Left lung (tissue), 14 donors: ENCODE measurements at places on chromosomes 6 and 20.

DNA sequence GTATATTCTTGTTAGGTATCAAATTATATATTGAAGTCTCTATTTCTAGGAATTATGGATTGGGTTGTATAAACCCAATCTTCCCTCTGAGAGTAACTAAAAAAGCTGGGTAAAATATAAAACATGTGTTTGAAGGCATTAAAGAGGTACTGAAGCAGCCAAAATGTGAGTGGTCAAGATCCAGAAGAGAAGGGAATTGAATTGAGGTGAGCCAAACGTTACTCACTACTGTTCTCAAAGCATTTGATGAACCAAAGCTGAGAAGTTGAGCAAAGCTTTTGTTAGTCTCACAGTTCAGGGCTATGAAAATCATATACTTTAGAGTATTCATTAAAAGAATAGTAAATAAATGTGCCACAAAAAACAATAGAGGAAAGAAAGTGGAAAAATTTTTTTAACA is 365.8 kb downstream of the BCKDHB start:
- no peak for DNase-seq

- DNase-seq, result no peak
Observed at GRCh38 chr6:39840781-39841180, 48.6 kb downstream of the DAAM2 start.

DNA sequence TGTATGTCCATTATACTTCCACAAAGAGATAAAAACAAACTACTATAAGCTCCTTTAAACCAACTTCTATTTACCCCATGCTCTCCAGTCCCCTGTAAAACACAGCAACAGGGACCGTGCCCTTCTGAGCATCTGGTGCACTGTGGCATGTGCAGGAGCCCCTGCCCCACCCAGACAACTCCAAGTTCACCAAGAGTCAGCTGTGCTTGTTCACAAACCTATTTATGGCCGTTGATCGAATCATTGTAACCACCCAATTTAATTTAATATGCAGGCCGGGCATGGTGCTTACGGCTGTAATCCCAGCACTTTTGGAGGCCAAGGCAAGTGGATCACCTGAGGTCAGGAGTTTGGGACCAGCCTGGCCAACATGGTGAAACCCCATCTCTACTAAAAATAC is 13.7 kb upstream of the BLCAP start:
- DNase-seq, result no peak

- no peak for DNase-seq
Observed at GRCh38 chr6:73710470-73710869, 14.5 kb downstream of the CD109 start.

- DNase-seq, result no peak
Observed at GRCh38 chr20:11726026-11726425, 191.7 kb upstream of the BTBD3 start.

DNA sequence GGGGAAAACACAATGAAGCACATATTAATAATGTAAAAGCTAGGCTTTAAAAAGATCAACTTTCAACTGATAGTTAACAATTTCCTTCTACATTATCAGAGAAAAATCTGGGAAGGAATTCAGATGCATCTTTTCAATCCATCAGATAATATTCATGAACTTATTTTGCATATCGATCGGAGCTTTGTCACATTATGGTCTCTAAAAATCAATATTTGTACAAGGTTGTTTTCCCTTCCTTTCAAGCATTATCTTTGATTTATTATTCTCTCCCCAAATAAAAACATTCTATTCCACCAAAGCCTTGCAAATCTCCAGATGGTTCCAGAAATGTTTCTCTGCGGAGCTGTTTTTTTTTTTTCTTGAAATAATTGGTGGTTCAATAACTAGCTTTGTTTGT is 101.9 kb downstream of the GPR63 start:
- DNase-seq, result no peak

- no peak for DNase-seq
Observed at GRCh38 chr20:6140947-6141346, 18.1 kb upstream of the FERMT1 start.

GRCh38 chr6:157726892-157727628 is 96.0 kb upstream of the SNX9 start:
- no peak for DNase-seq

- DNase-seq, result no peak
Observed at GRCh38 chr6:112193117-112193516, 61.2 kb downstream of the LAMA4 start.

DNA sequence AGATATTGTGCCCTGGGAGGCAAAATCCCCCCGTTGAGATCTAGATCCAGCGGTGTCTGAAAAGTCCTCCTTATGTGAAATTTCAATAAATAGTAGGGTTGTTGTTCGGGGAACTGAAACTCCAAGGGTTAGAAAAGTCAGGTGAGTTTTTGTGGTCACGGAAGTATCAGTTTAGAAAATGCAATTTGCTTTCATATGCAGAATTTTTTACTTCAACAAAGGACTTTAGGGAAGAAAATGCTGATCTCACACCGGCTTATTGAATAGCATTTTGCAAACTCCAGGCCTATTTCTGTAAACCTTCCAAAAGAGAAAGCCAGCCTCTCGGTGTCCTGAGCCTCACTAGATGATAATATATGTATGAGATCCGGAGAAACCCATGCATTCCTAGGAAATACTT is 254.7 kb downstream of the TSHZ2 start:
- no peak for DNase-seq

DNA sequence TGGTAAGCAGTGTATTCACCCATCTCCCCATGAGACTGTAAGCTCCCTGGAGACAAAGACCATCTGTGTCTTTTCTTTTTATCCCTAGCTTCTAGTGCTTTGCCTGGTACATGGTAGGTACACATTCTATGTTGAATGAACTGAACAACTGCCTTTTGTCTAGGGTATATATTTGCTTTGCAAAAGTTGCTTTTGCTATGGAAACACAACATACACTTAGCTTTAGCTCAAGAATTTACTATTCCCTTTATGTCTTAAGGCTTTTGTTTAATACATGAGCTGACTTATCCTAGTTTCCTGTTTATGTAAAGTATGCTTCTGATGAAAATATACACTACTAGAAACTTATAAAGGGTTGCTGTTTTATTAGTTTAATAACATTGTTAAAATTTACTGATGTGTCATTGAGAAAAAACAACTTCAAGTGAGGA is 198.2 kb downstream of the PRL start:
- peak; percentile 40 for DNase-seq

DNA sequence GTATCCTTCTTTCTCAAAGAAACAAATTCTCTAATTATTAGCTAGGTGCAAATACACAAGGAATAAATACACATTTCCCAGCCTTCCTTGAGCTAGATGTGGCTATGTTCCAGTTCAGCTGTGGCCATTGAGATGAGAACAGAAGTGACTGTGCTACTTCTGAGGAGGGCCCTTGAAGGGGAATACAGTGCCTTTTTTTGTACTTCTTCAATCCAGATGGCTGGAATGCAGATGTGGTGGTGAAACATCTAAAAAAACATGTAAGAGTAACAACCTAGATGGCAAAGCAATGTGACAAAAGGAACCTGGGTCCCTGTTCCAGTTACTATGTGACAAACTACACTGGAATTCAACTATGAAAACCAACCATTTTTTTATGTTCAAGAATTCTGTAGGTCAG is 115.4 kb upstream of the DST start:
- DNase-seq, result no peak

DNA sequence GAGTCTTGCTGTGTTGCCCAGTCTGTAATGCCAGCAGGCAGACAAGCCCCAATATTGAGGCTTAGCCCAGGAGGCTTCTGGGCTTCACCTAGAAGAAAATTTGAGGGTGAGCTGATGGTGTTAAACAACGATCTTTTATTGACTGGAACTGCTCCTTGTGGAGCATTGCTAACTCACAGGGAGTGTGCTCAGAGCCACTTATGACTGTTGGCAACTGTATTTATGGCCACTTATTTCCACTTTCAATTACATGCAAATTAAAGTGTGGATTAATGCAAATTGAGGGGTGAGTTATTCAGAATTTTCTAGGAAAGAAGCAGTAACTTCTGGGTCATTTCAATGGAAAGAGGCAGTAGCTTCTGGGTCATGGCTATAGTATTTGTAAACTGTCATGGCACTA is 317.2 kb upstream of the FKBP1C start:
- DNase-seq, result no peak

DNA sequence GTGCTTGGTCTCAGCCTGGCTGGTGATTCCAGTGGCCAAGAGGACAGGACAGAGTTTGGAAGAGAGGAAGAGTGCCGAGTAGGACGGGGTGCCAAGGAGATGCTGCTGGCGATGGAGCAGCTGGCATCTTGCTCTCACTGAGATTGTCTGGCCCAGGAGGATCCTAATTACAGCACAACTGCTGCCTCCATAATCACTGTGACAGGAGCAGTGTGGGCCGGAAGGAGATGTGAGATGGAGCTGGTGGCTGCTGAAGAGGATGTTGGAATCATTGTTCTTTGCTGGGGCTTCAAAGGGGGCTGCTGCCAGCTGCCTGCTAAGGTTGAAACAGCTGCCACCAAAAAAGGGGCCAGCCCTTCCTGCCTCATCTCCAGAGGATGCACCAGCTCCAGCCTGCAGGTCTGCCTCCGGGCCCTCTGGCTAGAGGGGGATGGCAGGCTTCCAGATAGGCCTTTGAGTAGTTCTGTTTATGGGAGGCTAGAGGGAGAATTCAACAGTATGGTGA is 214.4 kb downstream of the RNF144B start:
- DNase-seq, result no peak

DNA sequence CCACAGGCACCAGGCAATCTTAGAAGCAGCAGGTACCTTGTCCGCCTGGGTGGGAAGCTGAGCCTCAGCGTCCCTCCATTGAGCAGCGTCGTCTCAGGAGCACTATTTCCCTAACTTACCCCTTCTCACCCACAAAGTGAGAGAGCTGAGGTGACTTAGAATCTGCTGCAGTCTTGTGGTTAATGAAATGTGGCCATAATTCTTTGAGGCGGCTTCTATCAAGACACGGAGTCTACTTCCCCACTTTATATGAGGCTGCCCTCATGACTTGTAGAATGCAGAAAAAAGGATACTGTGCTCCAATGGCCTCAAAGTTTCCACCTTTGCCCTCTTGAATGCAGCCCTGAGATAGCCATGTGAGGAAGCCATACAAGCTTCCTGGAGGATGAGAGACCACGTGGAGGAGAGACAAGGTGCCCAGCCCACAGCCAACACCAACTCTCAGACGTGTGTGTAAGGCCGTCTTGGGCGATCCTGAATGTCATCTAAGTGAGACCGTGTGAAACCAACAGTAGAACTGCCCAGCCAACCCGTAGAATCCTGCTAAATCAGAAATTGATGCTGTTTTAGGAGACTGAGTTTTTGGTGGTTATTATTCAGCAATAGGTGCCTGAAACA is 9.1 kb upstream of the TAGAP start:
- DNase-seq, result no peak

DNA sequence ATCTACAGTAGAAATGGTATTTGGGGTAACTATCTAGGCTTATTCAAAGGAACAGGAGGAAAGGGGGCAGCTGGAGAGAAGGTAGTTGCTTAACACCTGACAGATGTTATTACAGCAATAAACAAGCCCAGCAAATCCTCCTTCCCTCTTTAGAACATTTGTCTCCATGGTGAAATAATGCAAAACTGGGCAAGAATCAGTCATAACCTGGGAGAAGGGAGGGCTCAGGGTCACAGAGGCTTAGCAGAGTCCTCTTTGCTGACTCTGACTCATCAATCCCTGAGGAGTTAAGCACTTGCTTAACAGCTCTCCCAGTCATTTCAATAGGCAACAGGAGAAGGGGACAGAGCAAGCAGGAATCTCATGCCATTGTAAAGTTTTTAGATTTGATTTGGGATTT is 230.3 kb downstream of the IBTK start:
- no peak for DNase-seq

DNA sequence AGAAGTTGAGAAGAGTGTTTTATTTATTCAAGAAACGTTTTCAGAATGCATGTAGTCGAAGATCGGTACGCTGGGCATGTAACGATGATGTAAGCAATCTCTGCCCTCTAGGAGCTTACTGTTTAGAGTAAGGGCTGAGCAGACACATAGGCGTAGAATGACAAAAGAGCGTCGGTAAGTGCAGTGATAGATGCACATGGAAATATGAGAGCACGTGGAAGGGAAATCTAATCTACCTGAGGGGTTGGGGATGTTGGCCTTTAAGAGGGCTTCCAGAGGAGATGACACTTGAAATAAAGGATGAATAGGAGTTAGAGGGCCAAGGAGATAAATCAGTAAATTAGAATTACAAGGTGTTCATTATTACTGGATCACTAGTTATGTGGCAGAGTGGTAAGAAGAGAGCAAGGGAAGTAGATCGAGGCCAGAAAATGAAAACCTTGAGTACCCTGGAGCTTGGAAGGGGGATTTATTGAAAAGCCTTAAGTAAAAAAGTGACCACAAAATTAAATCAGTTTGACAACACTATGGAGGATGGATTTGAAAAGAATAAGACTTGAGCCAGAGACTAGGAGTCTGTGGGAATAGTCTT is 782 bp downstream of the TRMT11 start:
- DNase-seq, result no peak

- DNase-seq, result peak; percentile 50
Observed at GRCh38 chr6:27133281-27134227, 113.9 kb upstream of the PRSS16 start.

DNA sequence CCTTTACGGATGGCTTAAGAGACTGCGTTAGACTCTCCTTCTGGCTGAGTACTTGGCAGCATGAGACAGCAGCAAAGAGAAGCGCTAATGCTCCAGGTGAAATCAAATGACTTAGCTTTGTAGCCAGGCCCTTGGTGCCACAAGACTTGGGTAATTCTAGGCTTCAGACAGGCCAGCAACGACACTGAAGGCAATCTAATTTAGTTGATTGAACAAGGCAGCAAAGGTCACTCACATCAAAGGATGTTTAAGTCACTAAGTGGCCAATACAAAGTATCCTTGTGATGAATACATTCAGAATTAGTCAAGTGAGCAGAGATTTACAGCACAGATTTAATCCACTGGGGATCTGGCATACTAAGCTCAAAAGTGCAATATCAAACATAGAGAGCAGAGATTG is 113.2 kb downstream of the FAM83B start:
- no peak for DNase-seq

- DNase-seq, result no peak
Observed at GRCh38 chr6:166308033-166308768, at the start of gene PRR18. Gene PRR18, minus strand, starts transcription at chr6:166308392. Its CDS starts 250 bp downstream, at chr6:166308142.

DNA sequence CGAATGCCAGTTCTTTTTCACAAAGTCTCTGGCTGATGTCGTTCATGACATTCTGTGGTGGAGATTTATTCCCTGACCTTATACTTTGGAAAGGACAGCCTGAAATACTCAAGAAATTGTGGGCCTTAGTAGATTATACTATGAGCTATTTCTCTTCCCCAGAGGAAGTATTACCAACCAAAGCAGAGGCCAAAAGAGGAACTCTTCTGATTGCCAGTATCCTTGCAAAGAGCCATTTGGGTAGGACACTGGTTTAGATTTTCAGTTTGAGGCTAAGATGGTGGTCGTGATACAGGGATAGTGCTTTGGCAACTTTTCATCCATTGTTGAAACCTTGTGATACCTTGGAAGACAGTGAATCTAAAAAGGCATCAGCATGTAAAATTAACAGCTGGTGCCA is 327.3 kb downstream of the HACE1 start:
- DNase-seq, result no peak
